ENCODE measurements at places on chromosomes 6 and 20.

DNA sequence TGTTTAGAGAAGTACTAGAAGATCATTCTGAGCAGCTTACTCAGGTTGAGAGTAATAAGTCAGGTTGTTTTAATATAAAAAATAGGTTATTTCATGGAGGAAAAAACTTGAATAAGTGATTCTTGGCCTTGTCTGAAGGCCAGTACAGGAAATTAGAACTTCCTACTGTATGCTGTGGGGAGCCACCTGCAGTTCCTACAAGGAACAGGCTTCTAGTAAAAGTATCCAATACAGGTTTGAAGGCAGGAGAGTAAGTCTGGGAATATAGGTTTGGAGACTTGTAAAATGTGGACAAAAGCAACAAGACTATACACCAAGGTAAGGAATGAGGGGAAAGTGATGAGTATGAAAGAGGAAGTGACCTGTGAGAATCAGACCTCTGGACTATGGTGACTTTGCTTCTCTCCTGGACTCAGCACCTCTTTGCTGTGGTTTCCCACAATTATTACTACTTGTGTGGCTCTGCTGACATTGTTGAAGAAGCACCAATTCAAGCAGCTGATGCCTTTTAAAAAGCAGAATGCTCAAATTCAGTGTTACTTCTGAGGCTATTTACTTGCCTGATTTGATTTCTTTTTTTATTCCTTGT is 278.6 kb downstream of the TBC1D7 start:
- DNase-seq = no peak

DNA sequence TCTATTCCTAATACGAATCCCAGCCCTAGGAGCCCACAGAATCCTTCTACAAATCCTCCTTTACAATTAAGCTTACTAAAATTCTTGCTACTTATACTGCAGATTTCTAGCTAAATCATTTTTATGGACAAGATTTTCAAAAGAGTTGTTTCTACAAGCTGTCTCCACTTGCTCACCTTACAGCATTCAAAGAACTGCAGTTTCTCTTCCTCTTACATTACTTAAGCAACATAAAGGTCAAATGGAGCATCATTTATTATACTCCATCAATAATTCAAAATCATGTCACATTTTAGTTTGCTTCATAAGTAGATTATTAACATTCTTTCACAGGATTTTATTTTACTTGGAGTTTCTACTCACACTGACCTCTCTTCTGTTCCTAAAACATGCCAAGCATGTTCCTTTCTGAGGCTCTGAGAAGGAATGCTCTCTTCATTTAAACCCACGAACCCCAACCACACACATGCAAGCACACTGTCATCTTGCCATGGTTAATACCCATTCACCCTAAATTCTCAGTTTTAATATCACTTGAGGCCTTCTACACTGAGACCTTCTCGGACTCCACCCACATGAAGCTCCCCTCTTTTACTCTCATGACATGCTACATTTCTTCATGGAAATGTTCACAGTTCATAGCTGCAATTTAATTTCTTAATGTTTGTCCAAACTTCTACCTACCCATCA is 388.2 kb downstream of the TBC1D32 start:
- DNase-seq = no peak

DNA sequence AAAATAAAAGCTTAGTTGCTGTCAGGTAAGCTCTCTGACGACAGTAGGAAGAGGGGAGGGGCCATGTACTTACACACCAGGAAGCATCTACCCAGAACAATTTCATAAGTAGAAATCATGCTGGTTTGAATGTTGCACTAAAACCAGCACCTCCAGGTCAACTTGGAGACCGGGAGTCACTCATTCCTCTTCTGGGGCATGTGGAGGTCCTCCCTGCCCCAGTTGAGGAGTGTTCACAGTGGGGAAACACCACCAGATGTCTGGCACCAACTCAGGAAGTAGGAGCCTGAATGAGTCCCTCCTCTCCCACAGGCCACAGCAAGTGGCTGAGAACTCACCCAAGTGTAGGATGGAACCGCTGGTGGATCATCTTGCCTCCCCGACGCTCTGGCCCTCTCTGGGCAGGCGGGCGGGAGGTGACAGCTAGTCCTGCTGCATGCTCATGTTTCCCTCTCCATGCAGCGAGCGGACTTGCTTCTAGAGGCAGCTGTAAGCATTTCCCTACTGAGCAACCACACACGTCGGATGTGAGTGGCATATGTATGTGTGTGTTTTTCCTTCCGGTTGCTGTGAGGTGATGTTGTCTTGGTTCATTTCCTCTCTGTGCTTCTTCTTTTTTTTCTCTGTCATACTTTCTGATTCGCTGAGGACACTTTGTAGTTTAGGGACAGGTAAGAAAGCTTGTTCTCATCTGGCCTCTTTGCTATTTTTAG is 149.5 kb upstream of the NEDD9 start:
- DNase-seq = no peak

DNA sequence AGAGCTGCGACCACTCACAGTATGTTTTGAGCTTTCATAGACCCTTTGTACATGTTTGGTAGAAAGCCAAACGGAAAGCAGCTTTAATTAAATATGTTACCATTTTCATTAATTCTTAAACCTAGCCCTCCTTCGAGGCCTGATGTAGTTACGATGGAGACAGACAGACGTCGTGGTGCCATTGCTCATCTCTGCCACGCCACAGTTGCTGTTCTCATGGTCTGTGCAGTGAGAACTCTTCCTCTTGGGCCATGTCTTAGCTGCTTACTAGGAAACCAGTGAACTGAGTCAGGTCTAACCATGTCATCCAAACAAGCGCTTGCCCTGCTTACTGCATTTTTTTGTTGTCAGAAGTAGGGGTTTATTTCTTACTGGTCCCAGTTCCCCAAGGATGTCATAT is 62.8 kb downstream of the SNX9 start:
- DNase-seq = no peak

DNA sequence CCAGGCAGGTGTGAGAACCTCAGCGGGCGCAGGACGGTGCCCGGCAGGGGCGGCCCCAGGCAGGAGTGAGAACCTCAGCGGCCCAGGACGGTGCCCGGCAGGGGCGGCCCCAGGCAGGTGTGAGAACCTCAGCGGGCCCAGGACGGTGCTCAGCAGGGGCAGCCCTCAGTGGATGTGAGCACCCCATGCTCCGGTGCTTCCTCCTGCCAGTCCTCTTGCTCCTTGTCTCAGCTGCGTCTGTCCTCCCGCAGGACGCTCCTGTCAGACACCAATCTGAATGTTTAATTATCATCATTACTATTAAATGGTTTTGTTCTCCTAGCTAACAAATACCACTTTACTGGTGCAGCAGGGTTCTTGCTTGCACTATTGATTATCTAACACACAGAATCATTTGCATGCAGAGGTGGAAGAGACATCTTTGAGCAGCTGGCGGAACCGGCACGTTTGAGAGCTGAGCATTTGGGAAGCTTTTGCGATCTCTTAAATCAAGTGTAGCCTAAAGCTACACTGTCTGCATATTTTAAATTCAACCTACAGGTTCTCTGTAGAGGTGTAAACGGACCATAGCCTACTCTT is 39.4 kb upstream of the DACT2 start:
- no peak for DNase-seq

- no peak for DNase-seq
Observed at GRCh38 chr20:61451953-61452352, 199.9 kb downstream of the CDH4 start.

- no peak for DNase-seq
Observed at GRCh38 chr20:21388566-21388965, 8.8 kb downstream of the NKX2-4 start.

All from renal cortex interstitium (tissue), 15 donors.